ENCODE measurements at places on chromosomes 5 and 9.

DNA sequence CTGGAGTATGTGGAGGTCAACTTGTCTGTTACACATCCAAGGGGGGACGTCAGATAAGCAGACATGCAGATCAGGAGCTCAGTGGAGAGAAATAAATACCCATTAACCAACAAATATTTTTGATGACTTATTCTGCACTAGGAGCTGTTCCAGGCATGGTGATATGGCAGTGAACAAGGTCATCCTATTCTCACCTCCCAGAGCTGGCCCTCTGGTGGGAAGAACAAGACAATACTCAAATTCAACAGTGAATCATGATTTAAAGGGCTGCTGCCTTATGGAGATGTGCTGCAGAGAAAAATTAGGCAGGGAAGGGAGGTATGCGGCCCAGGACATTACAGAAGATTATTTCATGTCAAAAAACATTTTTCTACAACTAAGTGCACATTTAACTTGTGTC, 36.5 kb downstream of the SYK start:
- no peak for DNase-seq

DNA sequence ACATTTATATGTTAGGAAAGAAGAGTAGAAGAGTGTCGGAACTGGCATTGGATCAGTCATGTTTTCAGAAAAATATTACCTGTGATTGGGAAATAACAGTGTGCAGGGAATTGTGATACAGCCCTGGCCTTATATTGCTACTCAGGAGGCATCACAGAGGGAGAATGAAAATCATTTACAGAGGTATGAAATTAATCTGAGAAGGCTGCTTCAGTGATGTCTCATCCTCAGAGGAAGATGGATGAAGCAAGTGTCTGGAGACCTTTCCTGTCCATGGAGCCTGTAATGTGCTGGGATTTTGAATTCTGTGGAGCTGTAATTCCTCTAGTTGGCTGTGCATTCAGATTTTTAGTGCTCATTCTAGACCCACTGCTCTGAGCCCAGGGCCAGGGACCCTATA, 3.8 kb downstream of the ACTBL2 start:
- DNase-seq, result no peak

GRCh38 chr9:4138180-4138579, 161.7 kb downstream of the GLIS3 start:
- DNase-seq, result no peak

- DNase-seq, result no peak
Observed at GRCh38 chr5:181127456-181127855, 3.5 kb downstream of the OR2V1 start.

DNA sequence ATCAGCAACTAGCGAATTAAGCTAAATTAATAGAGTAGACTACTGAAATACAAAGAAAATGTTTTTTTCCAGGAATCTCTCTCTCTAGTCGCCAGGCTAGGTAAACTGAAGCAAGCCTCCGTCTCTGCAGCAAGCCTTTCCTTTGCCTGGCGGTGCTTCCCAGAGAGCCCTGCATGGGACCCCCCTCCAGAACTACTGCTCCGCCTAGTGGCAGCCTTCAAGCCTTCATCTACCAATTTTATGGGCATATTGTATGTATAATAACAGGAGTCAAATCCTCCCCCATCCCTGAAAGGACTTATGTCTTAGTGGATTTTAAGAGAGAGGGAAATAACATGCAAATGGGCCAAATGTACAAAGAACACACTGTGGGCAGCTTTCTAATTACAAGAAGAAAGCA, 241.9 kb downstream of the SAXO1 start:
- DNase-seq, result no peak

DNA sequence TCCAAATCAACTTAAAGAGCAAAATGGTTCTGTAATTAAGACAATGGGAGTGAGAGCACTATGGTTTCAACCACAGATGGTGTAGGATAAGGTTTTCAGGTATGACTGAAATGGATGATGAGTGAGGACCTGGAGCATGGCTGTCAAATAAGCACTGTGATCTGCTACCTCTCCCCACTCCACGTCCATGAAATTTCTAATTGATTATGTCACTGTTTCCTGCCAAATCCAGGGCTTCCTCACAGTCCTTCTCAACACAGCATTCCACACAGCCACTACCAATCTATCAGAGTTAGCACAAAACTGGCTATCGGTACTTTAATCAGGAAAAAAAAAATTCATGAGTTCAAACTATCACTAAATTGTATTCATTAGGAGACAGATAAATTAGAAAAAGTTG, 420.4 kb upstream of the WWC1 start:
- DNase-seq, result no peak

- DNase-seq, result no peak
Observed at GRCh38 chr9:94999832-95000231, 273.3 kb downstream of the AOPEP start.

- DNase-seq, result no peak
Observed at GRCh38 chr9:72685911-72686310, 164.5 kb downstream of the TMC1 start.

- no peak for DNase-seq
Observed at GRCh38 chr9:22440841-22441240, 5.8 kb upstream of the DMRTA1 start.

- DNase-seq, result no peak
Observed at GRCh38 chr5:158434749-158435148, 575.8 kb upstream of the CLINT1 start.

- no peak for DNase-seq
Observed at GRCh38 chr5:150641006-150641570, 628 bp downstream of the SYNPO start.

GRCh38 chr5:10364186-10364689, 10.7 kb downstream of the MARCHF6 start:
- DNase-seq, result no peak

- DNase-seq, result no peak
Observed at GRCh38 chr5:67542479-67542878, 345.9 kb upstream of the CD180 start.

DNA sequence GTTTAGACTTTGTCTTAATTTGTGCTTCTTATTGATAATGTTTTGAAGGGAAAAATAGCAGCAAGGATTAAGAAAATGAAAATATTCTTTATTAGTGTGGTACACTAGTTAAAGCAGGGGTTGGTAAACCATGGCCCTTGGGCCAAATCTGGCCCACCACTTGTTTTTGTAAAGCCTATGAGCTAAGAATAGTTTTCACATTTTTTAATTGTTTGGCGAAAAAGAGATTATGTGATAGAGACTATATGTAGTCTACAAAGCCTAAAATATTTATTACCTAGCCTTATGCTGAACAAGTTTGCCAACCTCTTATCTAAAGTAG, 57.2 kb downstream of the KCNN2 start:
- no peak for DNase-seq

- DNase-seq, result no peak
Observed at GRCh38 chr5:142794537-142794936, 24.4 kb downstream of the ARHGAP26 start.

GRCh38 chr9:36870960-36871359, 163.1 kb downstream of the PAX5 start:
- DNase-seq, result peak; percentile 7

DNA sequence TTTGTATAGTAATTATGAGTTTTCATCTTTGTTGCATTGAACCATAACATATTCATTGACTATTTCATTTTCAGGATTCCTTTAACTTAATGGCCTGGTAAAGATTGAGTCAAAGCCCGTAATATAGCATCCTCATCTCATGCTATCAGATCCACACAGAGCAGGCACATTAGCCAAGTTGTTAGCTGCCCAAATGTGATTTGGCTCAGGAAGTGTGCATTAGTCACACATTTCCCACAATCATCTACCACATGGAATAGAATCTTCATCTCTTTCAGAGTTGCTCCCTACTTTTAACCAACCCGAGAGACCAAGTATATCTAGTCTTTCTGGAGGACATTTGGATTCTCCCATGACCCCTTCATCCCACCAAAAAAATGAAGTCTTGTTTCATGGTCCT, 481.0 kb upstream of the PTGER4 start:
- peak; percentile 56 for DNase-seq

GRCh38 chr9:27384262-27385014, 87.5 kb upstream of the EQTN start:
- DNase-seq, result no peak

DNA sequence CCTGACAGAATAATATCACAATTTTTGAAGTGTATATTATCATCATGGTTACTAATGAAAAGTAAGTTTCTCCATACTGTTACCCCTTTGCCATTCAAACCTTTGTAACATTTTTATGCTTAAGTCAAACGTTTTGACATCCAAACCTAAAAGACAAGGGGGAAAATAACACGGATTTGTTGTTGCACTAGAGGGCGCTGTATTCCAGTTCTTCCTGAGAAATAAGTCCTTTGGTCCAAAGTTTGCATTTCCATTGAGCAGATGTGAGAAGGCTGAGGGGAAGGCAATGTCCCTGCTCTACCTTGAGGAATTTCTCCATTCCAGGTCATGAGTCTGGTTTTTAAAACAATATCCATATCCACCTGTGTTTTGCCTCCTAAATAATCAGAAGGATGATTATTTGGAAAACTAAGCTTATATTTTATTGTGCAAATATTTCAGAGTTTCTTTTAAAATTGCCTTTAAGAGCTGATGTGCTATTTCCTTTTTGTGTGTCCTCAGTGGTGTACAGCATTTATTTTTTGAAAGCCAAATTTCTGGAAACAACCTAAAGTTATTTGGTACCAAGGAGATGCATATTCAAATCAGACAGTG, 9.7 kb downstream of the LECT2 start:
- peak; percentile 92 for DNase-seq

DNA sequence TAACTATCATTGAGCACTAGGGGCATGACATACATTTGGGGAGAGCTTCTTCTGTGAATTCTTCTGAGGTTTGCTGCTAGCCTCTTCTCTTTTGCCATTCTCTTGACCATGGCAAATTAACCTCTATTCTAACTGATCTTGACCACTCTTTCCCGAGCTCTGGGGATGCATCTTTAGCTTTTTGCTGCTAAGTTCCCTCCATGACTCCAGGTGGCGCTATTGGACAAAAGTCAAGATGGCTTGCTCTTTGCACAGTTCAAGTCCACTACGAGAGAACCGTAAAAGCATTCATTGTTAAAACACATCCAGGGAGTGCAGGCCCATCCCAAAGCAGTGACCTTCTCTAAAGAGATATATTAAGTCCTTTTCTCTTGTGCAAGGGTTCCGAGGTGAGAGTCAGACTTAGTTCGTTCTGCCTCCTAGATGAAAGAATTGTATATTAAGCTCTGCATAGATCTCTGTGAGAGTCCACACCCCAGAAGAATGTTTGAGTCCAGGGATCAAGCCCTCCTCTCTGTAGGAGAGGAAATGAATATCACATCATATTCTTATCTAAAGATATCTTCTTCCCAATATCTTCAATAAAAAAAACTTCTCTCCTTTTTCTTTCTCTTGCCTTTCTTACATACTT, 1152.9 kb upstream of the CDH6 start:
- DNase-seq, result peak; percentile 65

DNA sequence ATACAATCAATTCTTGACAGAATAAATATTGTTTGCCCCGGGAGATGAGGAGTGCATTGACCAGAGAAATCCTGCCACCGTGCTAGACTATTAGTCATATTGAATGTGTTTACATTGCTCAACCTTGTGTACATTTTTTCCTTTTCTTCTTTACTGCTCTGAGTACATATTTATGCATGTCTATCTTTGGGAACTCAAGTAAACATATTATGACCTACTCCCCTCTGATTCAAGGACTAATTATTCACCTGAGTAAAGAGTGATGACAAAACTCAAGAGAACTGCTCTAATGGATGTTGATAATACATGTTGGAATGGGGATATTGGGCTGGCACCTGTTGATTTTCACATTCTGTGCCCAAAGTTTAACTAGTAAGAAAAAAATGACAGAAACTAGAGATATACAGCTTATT, 3.9 kb upstream of the SPINK1 start:
- no peak for DNase-seq

- DNase-seq, result no peak
Observed at GRCh38 chr9:34507556-34507955, 15.2 kb downstream of the ENHO start.

GRCh38 chr9:87088621-87089365, 141.5 kb upstream of the GAS1 start:
- peak; percentile 98 for DNase-seq

DNA sequence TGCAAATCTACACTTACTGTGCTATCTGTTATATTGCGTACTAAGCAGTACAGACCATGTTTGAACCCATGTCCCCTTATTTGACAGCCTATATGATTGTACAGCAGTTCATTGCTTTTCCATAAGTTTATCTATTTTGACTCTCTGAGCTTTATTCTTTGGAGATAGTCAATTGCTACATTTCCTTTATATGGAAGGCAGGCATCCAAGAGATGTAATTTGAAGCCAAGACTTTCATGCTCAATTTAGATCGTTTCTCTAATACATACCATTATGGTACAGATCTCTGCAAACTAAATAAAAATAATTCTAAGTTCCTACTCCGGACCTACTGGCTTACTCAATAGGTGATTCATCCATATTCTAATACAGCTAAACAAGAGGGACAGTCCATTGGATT, 424.8 kb downstream of the TMEM38B start:
- peak; percentile 47 for DNase-seq

GRCh38 chr5:147732291-147732883, 50.1 kb downstream of the JAKMIP2 start:
- no peak for DNase-seq

DNA sequence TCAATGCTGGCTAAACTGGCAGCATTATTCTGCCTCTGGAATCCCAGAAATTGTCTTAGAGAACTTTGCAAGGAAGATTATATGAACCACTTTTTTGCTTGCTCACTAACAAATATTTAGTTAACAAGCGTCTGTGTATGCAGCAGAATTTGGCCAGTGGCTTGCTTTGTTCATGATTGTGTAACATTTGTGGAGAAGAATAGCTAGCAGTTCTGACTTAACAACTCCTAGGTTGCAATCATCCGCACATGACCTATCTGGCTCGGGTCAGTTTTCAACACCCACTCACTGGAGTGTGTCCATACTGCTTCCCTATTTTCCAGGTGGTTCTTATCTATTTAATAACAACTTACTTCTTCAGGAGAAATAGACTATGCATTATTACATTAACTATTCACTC, 98.5 kb downstream of the SNX18 start:
- peak; percentile 69 for DNase-seq

DNA sequence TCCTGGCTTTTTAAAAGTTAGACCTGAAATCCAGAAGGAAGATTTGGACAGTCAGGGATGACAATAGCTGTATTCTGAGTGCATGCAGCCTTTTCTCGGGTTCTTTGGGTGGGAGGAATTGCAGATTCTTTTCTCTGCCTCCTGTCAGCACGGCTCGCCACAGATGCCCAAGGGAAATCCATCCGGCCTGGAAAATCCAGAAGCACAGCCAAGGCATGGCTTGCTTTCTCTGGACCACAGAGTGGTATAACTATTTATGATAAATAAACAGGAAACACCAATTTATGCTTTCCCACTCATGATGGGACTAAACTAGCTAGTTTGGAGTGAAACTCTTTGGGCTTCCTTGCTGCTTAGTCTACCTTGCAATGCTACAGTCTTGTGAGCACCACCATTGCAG, 59.1 kb downstream of the C9orf152 start:
- no peak for DNase-seq

Measured in muscle of leg (tissue), 16 donors.